ENCODE measurements at places on chromosomes 7 and 10.
A peak's percentile ranks its signal among the peaks of the same experiment; 100 is the strongest.

- DNase-seq, result peak; percentile 42
These were observed 122.5 kb downstream of the OAT start for GRCh38 chr10:124296121-124296812.

DNA sequence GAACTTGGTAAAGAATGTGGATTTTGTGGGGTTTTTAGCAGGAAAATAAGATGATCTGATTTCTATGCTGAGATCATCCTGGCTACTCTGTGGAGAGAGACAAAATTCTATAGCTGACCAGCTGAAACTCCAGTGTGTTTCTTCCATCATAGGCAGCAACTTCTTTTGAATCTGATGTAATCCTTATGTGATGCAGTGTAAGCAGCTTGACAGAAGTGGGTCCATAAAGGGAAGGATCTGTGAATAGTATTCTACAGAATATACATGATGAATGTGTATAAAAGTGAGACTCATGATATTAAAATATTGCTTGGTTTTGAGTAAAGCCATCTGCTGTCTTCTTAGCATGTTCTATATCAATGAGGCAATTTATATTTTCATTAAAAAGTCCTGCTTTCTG, 4.4 kb downstream of the MYO3A start:
- DNase-seq, result no peak

GRCh38 chr7:1536743-1537534, 6.4 kb downstream of the MAFK start:
- DNase-seq, result peak; percentile 99

- DNase-seq, result no peak
These were observed 1463.4 kb upstream of the CELF2 start for GRCh38 chr10:9554321-9554720.

GRCh38 chr10:67115972-67116371, 190.1 kb downstream of the LRRTM3 start:
- DNase-seq, result peak; percentile 73

GRCh38 chr7:101166909-101167644, 1.7 kb upstream of the VGF start:
- peak; percentile 81 for DNase-seq

DNA sequence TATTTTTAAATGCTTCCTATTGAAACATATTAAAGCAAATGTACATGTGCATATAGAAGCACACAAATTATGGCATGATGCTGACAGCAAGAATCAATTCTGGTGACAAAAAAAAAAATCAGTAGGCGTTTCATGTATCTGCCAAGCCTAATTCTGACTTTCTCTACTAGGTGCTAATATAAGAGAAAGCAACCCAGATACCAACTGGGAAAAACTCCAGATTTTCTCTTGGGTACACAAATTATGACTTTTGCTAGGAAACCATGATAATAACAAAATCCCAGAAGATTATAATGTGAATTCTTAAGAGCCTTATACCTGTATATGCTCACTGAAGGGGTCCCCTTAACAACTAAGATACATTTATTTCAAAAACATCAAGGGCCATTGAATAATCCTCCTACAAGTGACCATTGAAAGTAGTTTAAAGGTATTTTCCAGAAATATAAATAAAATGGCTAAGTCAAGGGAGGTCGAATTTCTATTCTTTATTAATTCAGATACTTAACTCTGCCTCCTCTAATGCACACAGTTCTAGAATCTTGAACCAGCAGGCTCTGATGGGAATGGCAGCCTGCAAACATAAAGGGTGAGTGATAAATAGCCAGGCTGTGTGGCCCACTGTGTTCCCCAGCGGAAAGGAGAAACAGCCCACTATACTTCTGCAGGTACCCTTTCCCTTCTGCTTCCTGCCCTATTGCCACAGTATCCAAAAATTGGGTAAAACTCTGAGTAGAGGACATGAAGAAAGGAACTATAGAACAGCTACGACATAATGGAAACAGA, 84.5 kb downstream of the DGKB start:
- no peak for DNase-seq

GRCh38 chr10:30980951-30981616, 50.6 kb downstream of the ZNF438 start:
- DNase-seq, result peak; percentile 63

GRCh38 chr10:105837951-105838350, 1196.9 kb downstream of the SORCS3 start:
- peak; percentile 4 for DNase-seq

GRCh38 chr10:101850749-101851148, 7.1 kb upstream of the KCNIP2 start:
- DNase-seq, result no peak

DNA sequence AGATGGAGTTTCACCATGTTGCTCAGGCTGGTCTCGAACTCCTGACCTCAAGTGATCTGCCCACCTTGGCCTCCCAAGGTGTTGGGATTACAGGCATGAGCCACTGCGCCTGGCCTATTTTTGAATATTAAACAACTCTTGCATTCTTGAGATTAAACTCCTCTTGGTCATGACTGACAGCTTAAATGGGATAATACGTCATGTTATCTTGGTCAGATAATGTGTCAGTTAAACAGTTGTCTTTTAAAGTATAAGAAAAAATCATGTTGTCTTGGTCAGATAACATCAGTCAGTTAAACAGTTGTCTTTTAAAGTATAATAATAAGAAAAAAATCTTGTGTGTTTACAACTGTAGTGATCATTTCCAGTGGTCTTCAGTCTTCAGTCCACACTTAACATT, 73.6 kb upstream of the SYPL1 start:
- no peak for DNase-seq

- DNase-seq, result no peak
These were observed 34.8 kb upstream of the LAMB4 start for GRCh38 chr7:108164946-108165345.

GRCh38 chr7:119936836-119937235, 336.1 kb upstream of the KCND2 start:
- DNase-seq, result peak; percentile 44

GRCh38 chr10:95176101-95176500, 17.9 kb upstream of the ACSM6 start:
- DNase-seq, result no peak

DNA sequence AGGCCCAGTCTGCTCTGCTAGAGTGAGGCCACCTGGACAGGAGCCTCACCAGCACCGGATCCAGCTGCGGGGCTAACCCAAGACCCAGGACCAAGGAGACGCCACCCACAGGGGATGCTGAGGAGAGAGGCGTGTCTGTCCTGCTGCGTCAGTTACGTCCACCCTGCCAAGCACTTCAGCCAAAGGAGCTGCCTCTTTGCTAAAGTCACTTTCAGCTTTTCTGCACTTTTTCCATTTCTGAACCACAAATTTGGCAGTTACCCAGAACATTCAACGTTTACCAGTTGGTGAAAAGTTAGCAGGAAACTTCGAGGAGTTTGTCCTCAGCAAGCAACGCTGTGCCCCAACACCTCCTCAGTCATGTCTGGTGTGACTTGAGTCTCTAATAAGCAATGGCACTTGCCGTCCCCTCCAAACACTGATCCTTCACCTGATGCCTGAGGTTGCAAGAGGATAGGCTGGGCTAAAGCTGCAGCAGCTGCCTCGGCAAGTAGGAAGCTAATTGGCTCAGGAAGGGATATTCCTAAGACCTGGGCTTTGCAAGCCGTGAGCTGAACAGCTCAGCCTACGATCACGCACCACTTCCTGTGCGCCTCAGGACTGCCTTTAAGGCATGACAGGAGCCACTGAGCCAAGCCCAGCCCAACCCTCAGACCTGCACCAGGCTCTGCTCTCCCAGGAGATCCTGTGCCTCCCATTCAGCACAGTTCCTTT, 40.1 kb downstream of the KCNH2 start:
- DNase-seq, result peak; percentile 12

- no peak for DNase-seq
These were observed 85.2 kb downstream of the SORBS1 start for GRCh38 chr10:95475827-95476468.

DNA sequence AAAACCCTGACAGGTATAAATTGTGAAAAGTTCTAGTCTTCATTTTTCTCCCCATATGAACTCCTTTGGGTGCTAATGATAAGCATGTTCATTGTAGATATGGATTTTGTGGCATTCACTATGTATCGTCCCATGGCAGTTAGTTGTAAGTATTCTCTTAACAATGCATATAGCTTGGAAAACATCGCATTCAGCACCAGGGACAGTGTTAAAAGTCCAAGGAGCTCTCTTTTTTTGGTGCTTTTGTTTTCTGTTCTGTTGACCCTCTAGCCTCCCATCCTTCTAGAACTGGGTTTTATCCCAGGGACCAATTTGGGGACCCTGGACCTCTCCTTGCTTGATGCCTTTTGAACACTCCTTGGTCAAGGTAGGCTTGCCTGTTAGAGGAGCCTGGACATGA, 37.7 kb downstream of the INSYN2A start:
- no peak for DNase-seq

DNA sequence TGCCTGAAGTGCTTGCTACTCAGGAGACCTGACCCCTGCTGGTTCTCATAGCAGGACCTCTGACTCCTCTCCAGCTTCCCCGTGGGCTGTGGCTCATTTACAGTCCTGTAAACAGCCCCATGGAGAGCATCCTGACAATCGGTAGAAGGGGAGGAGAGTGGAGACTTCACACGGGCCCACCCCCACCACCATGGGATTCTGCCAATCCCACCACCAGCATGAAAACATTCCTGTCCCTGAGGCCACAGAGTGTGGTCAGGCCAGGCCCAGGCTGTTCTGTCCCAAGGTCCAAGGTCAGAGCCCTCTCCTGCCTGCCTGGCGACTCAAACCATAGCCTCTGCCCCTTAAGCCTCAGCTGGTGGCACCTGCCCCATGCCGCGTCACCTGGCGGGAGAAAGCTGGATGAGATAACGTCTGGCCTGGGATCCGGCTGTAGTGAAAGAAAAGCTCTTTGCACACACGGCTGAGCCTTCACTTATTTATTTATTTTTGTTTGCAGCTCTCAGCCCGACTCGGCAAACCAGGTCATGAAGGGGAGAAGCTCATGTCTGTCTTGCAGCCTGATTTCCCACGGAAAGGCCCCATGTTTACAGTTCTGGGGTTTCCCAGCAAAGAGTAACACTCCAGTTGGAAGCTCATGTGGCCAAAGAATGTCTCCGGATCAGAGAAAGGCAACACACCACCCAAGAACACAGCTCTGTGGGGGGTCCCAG, 293.6 kb upstream of the ZMIZ1 start:
- no peak for DNase-seq

DNA sequence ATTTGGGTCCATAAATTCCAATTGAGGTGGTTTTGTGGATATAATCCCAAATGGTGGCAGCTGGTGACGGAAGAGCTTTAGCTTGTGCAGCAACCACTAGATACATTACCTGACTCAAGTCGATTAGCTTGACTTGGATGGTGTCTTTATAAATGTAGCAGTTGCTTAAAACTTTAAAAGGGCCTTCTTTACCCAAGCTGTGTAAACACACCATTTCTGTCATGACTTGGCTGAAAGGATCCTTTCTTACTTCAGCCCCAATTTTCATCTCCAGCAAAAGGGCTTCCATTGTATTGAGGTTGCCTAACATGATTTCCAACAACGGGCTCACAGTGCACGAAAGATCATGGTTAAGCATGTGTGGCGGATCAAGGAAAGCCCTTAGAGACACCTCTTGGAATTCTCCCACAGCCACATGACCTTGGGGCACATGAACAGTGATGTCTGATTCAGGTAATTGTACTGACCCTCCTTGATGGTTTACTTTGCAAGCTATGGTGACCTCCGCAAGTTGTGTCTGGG, 57.9 kb downstream of the MACC1 start:
- DNase-seq, result no peak

DNA sequence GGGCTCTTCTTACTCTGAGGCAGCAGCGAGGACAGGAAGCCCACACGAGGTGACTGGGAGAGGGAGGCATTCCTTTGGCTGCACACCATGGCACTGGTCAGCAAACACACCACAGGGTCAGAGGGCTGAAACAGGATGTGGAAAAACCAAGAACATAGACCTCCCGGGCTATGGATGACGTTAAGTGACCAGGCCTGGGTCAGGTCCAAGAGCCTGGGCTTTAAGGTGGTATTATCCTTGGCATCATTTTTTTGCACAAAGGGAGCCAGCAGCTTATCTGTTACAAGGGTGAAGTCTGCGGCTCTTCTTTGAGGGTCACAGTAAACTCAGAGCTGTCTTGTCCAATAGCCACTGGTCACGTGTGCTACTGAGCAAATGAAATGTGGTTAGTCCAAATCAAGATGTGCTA, 7.0 kb downstream of the WDR91 start:
- DNase-seq, result no peak

DNA sequence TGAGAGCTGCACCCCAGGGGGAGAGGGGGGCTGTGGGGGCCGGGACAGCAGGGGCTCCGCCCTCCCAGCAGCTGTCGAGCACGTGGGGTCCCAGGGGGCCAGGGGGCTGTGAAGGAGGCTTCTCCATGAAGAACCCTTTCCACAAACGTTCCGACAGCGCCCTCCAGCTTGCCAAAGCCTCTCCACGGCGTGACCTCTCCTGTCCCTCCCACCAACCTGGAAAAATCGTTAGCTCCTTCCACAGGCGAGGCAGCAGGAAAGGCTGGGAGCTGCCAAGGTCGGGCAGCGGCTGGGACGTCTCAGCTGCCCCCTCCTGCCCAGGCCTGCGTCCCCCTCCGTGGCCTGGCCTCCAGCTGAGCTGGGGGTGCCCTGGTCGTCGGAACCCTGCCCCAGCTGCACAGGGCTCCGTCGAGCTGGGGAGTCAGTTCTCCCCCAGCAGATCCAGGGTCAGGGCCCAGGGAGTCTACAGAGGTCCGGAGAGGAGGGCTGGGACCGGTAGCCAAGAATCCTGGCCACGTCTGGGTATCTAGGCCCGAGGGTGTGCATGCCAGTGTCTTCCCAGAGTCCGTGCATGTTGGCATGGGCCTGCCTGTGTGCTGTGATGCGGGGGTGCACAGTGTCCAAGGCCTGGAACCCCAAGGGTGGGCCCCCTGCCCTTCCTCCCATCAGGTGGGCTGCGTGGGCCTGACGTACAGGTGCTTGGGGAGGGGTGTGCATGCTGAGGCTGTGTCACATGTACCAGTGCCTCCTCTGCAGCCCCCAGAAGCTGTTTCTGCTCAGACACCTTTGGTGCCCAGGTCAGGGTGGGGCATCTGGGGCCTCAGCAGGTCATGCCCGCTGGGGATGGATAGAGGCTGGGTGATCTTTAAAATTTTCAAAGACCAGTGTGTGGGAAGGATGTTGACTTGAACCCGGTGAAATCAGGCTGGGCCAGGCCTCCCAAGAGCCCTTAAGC, 66.5 kb downstream of the UNCX start:
- DNase-seq, result no peak

DNA sequence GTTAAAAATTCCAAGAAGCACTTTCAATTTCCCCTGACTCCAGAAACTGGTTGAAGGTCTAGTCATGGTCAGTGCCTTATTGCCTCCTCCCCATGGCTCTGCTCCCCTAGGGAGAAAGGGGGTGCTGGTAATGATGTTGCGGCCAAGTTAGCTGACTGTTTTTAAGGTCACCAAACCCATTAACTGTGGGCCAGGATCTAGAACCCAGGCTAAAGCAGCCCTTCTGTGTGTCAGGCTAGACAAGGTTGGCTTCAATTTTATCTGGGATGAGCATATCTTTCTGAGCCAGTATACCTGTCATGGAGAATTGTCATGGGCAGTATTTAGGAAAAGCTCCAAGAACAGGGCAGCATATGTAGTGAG, 11.2 kb upstream of the HOXA13 start:
- no peak for DNase-seq

DNA sequence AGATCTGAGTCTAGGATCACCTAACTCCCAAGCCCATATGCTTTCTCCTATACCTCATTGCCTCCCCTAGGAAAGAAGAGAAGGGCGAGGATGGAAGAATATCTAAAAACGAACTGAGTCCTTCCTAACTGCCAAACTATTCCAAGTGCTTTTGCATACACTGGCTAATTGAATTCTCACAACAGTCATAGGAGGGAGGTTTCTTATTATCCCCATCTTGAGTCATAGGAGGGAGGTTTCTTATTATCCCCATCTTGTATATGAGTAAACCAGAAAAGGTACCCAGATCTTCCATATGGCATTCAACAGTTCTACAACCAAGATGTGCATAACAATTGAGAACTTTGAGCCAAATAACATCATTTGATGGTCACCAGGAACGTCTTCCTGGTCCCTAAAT, 13.1 kb upstream of the FAM204A start:
- DNase-seq, result no peak

All from fibroblast of skin of right quadriceps (primary cell).